ENCODE measurements at places on chromosomes 2 and 18.

GRCh38 chr2:11752906-11753305, 6.5 kb downstream of the LPIN1 start:
- no peak for DNase-seq

GRCh38 chr2:111986116-111986900, 68.8 kb upstream of the TMEM87B start:
- DNase-seq: no peak

DNA sequence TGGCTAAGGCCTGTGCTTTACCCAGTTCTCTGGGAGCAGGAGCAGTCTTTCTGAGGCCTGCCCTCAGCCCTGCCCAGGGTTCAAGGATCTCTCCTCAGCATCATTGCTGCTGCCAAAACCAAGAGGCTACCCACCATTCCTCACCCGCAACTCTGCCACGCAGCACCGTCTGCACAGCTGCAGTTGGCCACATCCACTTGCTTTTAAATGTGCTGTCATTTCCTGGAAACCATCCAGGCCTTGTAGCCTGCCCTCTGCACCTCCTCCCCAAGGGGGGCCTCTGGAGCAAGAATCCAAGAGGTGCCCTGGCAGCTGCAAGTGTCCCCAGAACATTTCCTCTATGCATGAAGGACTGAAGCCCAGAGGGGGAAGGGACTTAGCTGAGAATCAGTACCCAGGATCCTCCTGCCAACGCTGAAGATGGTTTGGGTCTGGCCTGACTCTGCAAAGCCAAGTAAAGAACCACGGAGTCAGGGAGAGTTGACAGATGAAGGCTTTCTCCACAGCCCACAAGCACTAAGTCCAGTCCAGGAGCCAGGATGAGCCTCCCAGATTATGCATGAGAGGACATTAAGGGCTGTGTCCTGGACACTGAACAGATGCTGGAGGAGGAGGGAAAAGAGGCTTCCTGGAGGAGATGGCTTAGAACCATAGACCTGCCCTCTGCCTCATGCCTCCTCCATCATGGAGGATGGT, 14.9 kb downstream of the EMX1 start:
- no peak for DNase-seq

- no peak for DNase-seq
These were observed 107.8 kb upstream of the REV1 start for GRCh38 chr2:99597616-99598015.

DNA sequence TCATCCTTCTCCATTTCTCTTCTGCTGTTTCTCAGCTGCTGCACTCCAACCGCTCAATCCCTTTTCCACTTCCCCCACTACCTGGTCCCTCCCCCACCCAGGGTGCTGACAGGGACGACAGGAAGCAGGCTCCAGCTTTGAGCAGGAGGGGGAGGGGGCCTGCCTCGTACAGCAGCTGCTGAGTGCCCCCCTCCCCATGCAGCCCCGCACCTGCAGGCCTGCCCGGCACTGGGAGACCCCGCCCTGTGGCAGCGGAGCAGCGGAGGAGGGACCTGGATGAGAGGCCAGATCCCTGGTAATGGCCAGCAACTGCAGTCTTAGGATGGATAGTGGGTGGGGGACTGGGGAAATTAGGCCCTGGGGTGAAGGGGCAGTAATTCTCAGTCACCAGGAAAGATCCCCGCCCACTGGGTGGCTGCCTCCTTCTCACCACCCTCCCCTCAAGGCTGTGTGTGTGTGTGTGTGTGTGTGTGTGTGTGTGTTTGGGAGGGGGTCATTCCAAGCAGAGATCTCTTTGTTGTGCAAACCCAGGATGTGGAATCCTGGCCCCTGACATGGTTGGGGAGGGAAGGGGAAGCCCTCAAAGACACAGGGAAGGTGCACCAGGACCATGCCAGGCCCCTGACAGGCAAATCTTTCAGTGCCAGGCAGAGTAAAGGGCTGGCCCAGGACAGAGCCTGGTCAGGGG, 6.8 kb upstream of the CRYBA2 start:
- DNase-seq: peak; percentile 56

DNA sequence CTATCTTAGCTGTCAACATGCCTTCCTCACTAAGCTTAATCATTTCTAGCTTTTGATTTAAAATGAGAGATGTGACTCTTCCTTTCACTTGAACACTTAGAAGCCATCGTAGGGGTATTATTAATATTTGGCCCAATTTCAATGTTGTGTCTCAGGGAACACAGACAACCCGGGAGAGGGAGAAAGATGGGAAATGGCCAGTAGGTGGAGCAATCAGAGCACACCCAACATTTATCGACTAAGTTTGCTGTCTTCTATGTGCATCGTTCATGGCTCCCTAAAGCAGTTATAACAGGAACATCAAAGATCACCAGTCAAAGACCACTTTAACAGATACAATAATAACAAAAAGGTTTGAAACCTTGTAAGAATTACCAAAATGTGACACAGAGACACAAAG, 110.2 kb downstream of the OLA1 start:
- DNase-seq: no peak

DNA sequence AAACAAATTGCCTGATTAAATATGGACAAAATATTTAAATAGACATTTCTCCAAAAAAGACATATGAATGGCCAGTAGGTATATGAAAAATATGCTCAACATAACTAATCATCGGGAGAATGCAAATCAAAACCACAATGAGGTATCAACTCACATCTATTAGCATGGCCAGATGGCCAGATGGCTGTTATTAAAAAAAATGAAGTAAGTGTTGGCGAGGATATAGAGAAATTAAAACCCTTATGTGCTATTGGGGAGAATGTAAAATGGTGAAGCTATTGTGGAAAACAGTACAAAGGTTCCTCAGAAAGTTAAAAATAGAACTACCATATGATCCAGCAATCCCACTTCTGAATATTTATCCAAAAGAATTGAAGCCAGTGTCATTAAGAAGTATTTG, 272.3 kb upstream of the ZNF804A start:
- no peak for DNase-seq

DNA sequence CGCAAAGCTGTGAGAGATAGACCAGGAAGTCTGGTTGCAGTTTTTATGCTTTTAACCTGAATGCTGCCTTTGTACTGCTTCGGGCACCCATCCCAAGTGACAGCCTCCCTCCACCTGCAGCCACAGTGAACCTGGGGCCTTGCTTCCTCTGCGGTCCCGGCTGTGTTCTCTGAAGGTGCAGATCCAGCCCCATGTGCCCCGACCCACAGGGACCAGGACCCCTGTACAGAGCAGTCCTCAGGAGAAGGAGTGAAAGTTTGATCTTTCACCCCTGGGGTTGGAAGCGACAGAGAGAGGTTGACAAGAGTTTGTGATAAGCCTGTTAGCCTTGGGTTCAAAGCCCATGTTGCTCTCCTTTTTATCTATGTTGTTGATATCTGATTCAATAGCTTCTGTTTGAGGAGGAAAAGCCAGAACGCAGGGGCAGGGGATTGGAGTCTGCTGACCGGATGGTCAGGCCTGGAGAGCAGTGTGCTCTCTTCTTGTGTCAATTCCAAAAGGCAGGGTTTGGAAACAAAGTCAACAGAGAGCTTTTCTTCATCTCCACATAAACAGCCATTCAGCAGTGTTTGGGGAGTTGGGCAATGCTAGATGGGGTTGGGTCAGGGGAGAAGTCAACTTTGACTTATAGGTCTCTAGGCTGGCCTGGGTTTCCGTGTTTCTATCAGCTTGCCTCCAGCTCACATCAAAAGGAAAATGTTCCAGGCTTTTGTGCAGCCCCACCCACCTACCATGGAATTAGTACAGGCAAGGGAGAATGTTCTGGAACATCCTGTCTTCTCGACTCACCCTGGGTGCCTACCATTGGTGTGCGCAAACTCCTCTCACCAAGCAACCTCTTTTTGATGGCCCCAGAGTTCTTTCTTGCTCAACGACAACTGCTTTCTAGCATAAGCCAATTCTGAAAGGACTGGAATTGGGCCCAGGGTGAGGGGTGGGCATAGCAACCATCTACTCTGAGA, 214.9 kb downstream of the ALPK2 start:
- no peak for DNase-seq

DNA sequence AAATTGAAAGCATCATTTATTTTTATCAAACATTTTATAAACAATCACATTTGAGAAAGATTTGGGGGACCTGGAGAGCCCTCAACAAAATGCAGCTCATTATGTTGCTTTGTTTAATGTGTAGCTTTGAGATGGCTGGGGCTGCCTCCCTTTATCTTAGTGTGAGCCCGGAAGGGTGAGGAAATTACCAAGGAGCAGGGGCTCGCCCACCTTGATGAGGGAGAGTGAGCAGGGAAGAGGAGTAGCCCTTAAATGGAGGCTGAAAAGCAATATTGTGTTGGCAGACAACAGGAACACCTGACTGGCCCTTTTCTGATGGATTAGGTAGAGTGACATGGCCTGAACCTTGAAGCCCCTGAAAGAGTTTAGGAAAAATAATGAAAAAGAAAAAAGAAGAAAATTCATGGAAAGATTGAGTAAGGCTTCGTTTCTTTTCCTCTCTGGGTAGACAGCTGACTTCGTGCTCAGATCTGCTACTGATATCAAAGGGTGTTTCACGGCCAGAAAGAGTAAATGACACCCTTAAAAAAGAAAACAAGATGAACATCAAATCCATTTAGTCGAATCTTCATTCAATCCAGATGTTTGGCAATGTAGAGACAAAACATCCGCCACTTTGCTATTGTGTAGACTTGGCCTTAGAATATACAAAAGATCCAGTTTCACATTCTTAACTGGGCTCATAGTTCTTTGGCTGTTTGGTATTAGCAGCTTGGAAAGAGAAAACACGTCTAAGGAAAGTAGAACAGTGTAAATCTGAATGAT, 206.5 kb upstream of the TCF4 start:
- no peak for DNase-seq

- DNase-seq: no peak
These were observed 95.9 kb downstream of the TXNL1 start for GRCh38 chr18:56542476-56542875.

DNA sequence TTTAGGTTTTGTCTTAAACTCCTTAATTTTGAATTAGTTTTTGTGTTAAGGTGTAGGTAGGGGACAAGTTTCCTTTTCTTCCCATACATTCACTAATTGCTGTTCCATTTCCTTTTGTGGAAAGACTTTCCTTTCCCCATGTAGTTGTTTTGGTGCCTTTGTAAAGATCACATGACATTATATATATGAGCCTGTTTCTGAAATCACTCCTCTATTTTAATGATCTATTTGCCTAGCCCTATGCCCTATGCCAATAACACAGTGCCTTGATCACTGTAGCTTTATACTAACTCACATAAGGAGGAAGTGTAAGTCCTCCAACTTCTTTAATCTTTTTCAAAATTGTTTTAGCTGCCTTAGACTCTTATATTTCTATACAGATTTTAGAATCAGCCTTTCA, 211.9 kb downstream of the PPP1R1C start:
- DNase-seq: no peak

DNA sequence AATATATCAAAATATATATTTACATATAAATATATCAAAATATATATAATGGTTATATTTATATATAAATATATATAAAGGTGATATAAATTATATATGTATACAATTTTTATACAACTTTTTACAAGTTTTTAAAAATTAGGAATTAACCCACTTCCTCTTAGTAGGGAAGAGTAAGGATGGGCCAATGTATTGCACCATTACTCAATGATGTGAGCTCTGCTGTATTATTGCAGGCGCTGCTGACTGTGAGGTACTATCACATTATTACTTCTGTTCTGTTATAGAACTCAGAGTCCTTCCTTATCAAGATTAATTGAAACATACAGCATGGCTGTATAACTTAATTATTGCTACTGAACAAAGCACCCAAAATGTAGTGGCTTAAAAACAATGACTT, 46.0 kb downstream of the CCDC195 start:
- no peak for DNase-seq

DNA sequence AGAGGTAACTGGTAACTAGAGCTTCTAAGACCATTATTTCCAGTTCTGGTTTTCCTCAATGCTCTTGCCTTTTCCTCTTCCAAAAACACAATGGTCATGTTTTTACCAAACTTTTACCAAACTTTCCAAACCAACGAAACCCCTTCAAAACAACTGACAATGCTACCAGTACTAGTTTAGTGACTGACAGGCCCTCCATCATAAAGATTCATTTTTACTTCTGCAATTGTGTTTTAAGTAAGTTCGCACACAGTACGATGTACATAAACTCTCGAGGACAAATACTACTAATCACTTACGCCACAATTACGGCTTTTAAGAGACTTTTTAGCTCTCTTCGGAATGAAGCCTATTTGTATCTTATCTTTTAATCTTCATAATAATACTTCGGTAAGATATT, 900 bp downstream of the C18orf32 start:
- DNase-seq: no peak

GRCh38 chr18:46279673-46280072, 175.5 kb downstream of the HAUS1 start:
- no peak for DNase-seq

DNA sequence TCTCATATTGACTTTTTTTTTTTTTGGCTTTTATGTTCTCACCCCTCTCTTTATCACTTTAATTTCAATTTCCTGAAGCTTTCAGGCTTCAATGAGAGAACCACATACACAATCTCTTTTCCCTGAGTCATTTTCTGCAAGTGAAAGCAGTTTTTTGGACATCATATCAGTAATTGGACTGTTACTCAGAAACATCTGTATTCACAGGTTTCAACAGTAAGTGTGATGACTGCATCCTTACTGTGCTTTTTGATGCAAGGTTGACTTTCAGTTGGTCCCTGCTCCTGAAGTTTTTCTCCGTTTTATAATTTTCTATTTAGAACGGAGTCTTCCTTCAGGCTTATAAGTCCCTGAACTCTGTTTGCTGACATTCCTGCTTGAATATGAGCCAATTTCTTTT, 70.5 kb upstream of the CCBE1 start:
- DNase-seq: no peak

DNA sequence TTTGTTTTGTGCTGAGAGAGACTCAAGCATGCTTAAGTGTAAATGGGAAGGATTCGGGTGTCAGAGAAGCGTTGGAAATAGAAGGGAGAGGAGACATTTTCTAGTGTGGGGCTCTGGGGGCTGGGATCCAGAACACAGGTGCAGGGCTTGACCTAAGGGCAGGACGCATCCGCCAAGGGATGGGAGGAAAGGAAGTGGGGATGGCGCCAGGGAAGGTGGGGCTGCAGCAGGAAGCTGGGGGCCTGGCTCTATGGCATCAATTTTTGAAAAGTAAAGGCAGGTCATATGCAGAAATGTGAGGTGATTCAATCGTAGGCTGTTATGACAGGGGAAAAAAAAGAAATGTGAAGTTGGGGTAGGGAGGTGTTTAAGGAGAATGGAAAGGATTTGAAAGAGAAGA, 143.2 kb upstream of the SERTAD2 start:
- DNase-seq: no peak

- DNase-seq: no peak
These were observed 141.4 kb downstream of the SNTG2 start for GRCh38 chr2:1091895-1092585.

GRCh38 chr2:3970791-3971651, 267.6 kb downstream of the DCDC2C start:
- DNase-seq: no peak

- DNase-seq: no peak
These were observed 126.7 kb downstream of the OSBPL1A start for GRCh38 chr18:24270937-24271380.

Measured in NCI-H1436 treated with DMSO at 0.1 percent for 48 hours (cell line).